ENCODE measurements at places on chromosomes 13 and 19.

DNA sequence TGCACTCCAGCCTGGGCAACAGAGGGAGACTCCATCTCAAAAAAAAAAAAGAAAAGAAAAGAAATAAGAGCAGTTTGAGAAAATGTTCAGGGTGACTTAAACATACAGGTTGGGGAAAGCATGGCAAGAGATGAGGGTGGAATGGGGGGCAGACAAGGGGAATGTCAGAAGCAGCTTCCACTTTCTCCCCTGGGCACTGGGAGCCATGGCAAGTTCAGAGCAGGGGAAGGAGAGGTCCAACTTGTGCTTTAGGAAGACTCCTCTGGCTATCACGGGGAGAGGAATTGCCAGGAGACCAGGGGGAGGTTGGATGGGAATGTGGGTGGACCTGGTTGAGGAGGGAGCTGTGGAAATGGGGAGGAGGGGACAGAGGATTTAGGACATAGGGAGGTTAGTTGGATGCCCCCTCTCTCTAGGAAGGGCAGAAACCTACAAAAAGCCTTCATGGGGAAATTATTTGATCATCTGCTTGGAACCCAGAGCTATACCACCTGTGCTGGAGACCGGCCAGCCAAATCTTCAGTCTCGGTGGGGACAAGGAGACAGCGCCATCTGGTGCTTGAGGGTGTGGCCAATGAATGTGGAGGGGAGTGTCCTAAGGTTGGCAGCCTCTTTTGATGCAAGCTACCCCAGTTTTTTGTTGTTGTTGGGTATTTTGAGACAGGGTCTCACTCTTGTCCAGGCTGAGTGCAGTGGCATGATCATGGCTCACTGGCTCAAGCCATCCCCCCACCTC, 7.3 kb upstream of the STRN4 start:
- DNase-seq, result peak; percentile 26

DNA sequence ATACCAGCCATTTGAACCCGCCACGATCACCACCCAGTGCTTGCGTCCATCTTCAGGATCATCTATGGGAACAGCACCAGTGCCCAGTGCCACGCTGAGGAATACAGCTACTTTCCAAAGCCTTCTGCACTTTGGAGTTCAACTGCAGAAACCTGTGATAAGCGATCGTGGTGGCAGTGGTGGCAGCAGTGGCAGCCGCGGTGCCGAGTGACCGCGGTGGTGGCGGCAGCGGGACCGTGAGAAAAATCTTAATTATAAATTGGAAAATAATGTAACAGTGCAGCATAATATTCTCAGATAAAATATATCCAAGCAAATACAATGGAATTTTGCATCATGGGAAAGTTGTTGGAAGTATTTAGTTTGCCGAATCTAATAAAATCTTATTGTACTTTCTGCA, 2270.9 kb downstream of the PCDH9 start:
- no peak for DNase-seq

DNA sequence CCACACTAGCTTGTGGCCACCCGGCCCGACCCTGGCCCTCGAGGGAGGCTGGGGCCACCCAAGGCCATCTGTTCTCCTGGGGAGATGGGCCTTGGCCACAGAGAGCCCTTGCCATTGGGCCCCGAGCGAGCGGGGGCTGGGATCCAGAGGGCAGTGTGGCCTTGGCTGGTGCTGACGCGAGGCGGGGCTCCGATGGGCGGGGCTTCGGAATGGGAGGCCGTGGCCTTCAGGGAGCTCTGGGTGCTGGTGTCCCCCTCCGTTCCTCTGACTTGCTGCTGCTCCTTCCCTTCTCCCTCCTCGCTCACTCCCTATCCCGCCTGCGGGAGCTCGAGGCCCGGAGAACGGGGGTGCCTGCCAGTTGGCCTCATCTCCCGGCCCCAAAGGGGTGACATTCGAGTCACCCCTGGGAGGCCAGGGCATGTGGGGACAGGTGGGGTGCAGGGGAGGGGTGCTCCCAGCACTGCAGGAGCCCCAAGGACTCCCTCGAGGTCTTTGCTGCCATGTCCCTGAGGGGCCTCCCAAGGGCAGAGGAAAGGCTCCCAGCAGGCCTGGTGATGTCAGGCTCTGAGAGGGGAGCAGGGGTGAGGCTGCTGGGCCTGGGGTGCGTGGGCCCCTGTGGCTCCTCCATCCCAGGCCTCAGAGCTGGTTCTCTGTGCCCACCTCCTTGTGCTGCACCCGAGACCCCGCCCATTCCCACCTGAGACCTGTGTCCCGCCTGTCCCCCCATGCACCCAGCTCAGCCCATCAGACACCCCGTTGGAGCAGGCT, 4.2 kb downstream of the NCLN start:
- no peak for DNase-seq

DNA sequence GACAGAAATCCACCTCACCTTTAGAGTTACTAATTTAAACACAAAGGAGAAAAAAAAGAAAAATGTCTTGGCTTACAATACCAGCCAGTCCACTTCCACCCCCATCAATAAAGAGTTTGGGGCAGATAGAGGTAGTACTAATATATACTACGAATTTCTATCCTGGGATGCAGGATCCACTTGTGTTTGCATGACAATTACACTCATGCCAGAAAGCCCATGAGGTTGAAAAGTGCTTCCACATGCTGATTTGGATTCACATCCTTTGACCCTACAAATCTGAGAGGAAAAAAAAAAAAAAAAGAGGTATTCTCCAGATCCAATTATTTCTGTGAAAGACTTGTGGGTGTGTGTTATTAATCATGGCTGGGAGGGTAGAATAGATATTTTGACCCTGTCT, 335.2 kb downstream of the SLITRK1 start:
- DNase-seq, result no peak

DNA sequence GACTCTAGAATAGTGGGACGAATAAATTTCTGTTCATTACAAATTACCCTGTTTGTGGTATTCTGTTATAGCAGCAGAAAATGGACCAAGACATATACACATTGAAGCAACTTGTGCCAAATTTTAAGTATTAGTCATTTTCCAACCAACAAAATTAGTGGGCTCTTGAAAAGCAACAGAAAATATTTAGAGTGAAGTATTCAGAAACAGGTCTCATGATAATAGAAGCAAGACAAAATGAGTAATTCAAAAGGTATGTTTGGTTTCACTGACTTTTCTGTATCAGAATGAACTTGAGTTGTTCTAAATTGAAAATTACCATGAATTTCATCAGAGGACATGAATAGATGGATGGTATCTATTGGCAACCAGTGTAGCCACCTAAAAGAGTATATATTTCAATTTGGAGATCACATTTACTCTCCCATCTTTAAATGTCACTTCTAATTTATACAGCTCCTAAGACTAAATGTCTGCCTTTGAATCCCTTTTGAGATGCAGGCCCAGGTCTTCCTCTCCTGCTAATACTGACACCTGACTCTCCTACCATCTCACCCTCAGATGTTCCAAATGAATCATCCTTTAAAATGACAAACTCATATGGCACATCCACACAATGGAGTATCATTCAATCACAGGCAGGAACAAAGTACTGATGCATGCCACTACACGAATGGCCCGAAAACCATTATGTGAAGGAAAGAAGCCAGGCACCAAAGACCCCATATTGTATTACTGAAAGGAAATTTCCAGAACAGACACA, 40.7 kb upstream of the DOCK9 start:
- no peak for DNase-seq
